ENCODE measurements at places on chromosomes 5 and 9. TPM values are rescaled to one million over a fixed set of nuclear protein-coding genes. Genes with fewer than 3 reads are reported as not detected.

The RNF183 gene
- total RNA-seq = not detected

The LTC4S gene
- total RNA-seq = 20.1 TPM

The C7 gene
- total RNA-seq = 237 TPM

The ITGA2 gene
- 7.4 TPM for total RNA-seq

The GPR151 gene
- not detected for total RNA-seq

The VLDLR gene
- total RNA-seq = 16.3 TPM

The LRRC70 gene
- total RNA-seq = 1.1 TPM

The NUDT12 gene
- 11.8 TPM for total RNA-seq

The SHISAL2B gene
- total RNA-seq = not detected

The FAM169A gene
- total RNA-seq = 1.1 TPM

The DMGDH gene
- 1.3 TPM for total RNA-seq

The BTNL3 gene
- total RNA-seq = not detected

The MSX2 gene
- 0.27 TPM for total RNA-seq

The PCDHGA1 gene
- total RNA-seq = 0.53 TPM

The RLN2 gene
- 1.3 TPM for total RNA-seq

The PTGR1 gene
- total RNA-seq = 42.7 TPM

The BARHL1 gene
- total RNA-seq = not detected

The SPATA31A5 gene
- total RNA-seq = not detected

The GAPT gene
- 6.5 TPM for total RNA-seq

Measured in lower lobe of right lung (tissue), 2 donors.